Natural killer cell treated with Interleukin-12 subunit alpha and Interleukin-12 subunit beta and Interleukin-15 and Interleukin-18, amount 100 ng/mL, for 72 hours (primary cell): ENCODE measurements at places on chromosomes 16 and 17.

GRCh38 chr16:57277586-57277985, 6.9 kb downstream of the PLLP start:
- DNase-seq: no peak

- no peak for DNase-seq
Observed at GRCh38 chr16:50017553-50017952, 7.5 kb upstream of the CNEP1R1 start.

- no peak for DNase-seq
Observed at GRCh38 chr17:49157784-49158183, 25.2 kb downstream of the B4GALNT2 start.

GRCh38 chr16:25083065-25083464, 28.5 kb upstream of the LCMT1 start:
- DNase-seq: no peak

- DNase-seq: no peak
Observed at GRCh38 chr16:51641191-51641765, 490.2 kb upstream of the SALL1 start.

DNA sequence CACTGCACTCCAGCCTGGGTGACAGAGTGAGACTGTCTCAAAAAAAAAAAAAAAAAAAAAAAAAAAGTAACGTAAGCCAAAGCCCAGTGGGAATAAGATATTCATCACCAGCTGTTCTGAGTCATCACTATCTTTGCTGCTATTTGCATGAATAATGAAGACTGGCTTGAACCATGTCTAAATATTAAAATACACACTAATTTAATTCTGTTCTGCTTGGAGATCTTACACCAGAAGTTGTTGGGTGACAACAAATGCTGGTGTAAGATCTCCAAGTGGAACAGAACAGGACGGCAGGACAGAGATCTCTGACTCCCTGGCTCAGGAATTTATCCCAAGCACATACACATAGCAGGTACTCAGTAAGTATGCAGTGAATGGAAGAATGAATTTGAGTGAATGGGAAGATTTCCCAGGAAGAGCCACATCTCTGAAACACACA, 19.6 kb downstream of the DNAH17 start:
- no peak for DNase-seq

DNA sequence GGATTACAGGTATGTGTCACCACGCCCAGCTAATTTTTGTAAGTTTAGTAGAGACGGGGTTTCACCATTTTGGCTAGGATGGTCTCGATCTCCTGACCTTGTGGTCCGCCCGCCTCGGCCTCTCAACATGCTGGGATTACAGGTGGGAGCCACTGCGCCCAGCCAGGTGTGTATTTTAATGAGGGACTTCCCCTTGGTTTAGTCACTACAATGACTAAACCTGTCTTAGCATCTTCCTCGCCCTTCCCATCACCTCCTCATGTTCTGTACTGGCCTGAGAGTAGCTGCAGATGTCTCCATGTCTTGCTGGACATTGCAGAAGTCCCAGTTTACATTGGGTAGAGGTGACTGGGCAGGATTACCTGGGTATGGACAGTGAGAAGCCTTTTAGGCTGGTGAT, 9.6 kb downstream of the SLC7A6 start:
- no peak for DNase-seq

DNA sequence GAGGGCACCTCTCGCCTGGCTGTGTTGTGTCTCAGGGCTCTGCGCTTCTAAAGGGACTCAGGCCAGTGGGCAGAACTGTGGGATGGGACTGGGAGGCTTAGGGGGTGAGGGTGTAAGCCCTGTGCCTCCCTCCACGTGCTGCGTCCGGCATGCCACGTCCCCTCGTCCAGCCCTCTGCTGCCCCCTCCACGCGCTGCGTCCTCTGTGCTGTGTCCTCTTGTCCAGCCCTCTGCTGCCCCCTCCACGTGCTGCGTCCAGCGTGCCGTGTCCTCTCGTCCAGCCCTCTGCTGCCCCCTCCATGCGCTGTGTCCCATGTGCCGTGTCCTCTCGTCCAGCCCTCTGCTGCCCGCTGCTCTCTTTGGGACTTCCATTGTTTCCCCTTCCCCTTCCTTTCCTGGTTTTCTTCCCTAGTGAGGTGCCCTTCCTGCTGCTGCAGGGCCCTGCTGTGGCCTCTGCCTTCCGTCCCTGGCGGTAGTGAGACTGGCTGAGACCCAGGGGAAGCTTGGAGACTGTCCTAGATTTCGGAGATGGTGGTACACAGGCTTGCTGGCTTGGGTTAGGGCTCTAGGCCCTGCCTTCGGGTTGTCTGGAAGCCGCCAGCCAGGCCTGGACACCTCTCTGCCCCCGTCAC, 6.4 kb upstream of the ZNF750 start:
- peak; percentile 49 for DNase-seq

GRCh38 chr17:29060475-29060874, 17.5 kb downstream of the PIPOX start:
- no peak for DNase-seq

- DNase-seq: no peak
Observed at GRCh38 chr16:72174726-72175125, 2.8 kb upstream of the PMFBP1 start.

GRCh38 chr17:78273813-78274212, 42.4 kb downstream of the TMEM235 start:
- peak; percentile 23 for DNase-seq

DNA sequence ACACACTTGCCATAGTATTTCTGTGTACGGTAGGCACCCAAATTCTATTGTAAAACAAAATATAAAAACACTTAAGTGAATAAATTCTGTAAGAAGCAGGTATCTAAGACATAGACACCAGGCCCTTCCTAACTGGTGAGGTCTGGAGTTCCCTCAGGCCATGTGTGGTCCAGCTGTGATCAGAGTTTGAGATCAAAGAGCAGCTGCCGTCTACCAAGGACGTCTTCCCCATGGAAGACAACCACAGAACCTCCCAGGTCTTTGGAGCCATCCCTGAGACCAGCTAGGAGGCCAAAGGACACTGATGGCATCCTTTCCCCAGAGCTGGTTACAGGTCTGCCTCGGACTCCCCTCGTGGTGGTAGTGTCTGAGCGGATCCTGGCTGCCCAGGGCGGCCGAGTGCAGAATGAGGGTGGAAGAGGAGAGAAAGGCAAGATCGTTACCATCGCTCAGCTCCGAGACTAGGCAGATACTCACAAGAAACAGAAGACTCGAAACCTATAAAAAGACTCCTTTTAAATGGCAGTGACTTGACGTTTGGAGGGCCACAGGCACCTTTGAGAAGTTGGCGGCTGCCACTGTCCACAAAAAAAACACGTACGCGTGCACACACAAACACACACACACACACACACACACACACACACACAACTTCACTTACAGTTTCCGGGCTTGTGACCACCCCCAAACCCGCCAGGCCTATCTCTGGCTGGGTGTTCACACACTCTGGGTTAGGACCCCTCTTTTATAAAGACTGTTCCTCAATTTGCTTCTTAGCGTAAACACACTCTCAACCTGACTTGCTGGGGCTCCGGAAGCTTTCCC, 7.5 kb downstream of the TIMP2 start:
- no peak for DNase-seq

DNA sequence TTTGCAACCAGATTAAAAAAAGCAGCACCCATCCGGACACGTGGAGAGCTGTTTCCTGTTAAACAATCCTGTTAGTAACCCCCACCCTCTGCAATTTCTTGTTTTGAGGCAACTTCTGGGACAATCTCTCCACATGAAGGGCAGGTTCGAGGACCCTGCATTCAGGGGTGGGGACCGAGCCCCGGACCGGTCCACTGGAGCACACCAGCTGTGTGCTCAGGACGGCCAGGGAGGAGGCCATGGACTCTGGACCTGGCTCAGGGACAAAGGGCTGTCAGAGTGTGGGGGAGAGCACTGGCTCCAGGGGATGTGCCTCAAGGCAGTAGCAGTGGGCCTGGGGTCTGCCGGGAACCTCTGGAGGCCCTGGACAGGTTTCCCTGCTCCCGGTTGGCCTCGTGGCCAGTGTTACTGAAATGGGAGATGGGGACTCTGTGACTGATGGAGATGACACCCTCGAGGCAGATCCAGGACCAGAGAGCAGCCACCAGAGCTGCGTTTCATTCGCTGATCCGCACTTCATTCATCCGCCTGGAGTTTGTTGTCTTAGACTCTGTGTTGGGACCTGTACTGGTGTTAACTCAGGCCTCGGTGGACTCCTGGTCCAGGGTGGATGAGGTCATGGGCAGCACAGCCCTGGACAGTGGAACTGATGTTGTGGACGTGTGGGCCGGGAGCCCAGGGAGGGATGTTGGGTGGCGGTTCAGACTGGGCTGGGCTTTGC, 2.9 kb upstream of the CPNE7 start:
- no peak for DNase-seq
